HuH-7 (cell line): ENCODE measurements at places on chromosomes 12 and 14.

DNA sequence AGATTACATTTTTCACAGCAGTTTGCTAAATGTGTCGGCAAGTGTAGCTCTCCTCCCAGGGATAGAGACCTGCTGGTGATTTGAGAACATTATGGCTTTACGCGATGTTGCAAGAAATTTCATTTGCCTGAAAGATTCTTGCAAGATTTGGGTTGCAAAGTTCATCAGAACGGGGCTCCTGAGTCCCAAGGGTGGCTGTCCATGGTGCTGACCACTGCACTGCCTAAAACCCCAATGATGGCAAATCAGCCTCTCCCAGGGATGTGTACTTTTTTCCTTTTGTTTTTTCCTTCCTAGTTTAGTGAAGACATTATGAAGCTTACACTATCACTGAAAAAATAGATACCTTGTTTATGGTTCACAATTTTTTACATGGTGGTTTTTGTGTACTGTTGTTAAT, 85.4 kb downstream of the WSCD2 start:
- DNase-seq: peak; percentile 59

DNA sequence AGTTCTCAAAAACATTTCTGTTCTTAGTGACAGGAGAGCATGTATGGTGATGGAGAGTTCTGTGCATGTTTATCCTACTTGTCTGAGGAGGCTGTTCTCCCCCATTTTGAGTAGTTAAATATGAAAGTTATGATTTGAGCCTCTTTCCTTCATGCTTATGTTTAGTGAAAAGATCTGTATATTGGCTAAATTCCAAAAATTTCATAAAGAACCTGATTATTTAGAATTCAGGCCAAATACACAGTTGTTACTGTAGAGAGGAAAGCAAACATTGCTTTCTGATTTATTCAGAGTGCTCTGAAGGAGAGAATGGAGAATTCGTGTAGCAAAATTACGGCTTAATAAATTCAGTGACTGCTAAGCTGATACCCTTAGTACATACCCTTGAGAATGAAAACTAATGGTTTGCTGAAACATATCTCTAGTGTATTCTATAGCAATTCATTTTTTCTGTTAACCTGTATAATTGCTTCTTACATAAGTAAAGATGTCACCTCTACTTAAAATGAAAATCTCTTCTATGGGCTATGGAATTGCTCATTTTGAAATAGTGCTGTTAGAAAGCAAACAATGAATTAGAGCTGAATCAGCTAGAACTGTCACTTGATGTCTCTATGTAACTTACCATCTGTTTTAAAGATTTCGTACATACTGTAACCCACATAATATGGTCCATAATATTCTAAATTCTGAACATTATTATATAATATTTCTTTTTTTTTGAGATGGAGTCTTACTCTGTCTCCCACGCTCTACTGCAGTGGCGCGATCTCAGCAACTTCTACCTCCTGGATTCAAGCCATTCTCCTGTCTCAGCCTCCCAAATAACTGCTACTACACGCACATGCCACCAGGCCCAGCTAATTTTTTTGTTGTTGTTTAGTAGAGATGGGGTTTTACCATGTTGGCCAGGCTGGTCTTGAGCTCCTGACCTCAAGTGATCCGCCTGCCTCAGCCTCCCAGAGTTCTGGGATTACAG, 417.0 kb upstream of the RGS6 start:
- DNase-seq: no peak

- no peak for DNase-seq
Observed at GRCh38 chr12:40192704-40193255, 32.0 kb upstream of the LRRK2 start.

DNA sequence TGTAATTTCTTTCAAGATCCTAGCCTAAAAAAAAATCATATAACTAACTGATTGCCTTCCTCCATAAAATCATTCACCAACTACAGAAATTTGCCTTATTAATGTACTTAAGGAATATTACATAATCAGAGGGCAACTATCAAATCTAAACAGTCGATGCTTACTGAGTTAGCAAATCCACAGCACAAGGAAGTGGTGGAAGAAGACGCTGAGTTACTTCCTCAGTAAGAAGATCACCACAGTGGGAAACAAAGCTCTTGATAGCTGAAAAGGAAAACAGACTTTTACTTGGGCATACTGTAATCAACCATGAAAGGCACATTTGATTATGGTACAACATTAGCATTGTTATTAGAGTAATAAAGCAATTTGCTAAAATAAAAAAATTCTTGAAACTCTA, 48.7 kb downstream of the HEATR5A start:
- DNase-seq: no peak

DNA sequence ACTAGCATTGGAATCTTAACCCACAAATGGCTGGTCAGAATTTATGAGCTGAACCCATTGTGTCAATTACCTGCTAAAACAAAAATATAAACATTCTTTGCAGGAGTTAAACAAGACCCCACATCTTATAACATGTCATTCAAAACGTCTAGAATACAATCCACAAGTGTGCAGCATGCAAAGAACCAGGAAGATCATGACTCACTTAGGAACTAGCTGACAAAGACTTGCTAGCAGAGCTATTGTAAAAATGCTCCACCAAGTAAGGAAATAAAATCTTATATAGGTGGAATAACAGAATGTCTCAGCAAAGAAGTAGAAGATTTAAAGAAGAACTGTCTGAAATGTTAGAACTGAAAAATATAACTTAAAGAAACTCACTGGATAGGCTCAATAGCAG, 26.5 kb upstream of the POC1B start:
- no peak for DNase-seq

DNA sequence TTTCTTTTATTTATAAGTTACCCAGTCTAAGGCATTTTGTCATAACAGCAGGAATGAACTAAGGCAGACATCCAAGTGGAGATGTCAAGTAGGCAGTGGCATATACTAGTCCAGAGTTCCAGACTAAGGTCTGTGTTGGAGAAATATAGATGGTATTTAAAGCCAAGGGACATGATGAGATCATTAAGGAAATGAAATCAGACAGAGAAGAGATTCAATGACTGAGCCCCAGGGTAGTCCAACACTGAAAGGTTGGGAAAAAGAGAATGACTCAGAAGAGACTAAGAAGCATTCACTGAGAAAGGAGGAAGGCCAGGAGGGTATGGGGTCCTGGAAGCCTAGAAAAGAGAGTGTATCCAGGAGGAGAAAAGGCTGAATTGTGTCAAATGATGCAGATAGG, 442.2 kb upstream of the CCDC196 start:
- no peak for DNase-seq

GRCh38 chr12:100485983-100486382, 12.3 kb downstream of the NR1H4 start:
- DNase-seq: no peak

DNA sequence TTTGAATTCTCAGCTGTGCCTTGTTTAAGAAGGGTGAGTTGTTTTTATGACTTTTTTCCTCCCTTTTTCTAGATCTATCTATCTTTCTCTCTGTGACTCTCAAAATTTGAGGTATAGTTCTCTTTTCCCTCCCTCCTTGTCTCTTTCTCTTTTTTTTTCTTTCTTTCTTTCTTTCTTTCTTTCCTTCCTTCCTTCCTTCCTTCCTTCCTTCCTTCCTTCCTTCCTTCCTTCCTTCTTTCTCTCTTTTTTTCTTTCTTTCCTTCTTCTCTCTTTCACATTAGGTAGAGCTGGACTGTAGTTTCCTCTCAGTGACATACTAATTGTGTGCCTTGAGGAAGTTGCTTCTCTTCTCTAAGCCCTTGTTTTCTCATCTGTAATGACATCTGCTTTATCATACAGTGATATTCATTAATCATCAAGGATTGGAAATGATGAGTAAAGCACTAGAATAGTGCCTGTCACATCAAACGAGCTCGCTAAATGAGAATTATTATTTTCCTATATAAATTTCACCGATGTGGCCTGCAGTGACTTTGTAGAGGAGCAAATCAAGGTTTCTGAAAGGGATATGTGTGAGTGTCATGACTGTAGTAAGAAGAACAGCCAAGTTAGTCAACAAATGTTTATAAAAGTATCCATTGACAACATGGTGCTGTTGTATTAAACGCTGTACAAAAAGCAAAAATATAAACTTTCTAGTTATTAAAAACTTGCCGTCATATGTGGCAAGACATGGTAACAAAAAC, 78.9 kb upstream of the SLC38A2 start:
- no peak for DNase-seq

DNA sequence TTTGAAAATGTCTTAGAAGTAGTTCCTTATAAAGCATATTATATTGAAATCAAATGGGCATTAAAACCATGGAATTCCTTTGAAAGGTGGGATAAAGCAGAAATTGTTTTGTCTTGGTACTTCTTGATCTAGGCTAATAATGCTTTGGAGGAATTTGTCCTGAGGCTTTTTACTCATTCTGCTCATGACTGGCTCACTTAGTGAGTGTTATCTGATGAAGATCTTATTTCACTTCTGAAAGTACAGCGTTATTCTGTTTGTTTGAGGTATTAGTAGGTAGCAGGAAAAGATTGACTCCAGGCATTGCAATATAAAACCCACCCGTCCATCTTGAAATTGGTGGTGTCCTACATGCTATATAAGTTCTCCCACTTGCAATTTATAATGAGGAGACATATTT, 5.5 kb downstream of the C12orf71 start:
- no peak for DNase-seq

DNA sequence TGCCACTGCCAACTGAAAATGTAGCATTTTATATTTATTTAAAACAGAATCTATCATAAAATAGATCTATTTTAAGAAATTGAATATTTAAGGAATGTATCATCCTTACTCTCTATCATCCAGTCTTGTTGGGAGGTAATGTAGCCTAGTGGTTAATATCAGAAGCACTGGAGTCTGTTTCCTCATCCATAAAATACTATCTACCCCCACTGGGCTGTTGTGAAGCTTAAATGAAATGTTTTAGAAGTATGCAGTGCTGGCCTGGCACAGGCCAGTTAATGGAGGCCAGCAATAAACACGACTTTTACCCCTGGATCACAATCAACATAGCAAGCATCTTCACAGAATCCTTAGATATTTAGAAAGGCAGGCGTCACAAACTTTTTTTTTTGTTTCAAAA, 188.0 kb downstream of the CAND1 start:
- DNase-seq: no peak

GRCh38 chr14:101150039-101150610, 246.6 kb upstream of the RTL1 start:
- no peak for DNase-seq

- no peak for DNase-seq
Observed at GRCh38 chr14:98077176-98077575, 1194.8 kb downstream of the BCL11B start.

DNA sequence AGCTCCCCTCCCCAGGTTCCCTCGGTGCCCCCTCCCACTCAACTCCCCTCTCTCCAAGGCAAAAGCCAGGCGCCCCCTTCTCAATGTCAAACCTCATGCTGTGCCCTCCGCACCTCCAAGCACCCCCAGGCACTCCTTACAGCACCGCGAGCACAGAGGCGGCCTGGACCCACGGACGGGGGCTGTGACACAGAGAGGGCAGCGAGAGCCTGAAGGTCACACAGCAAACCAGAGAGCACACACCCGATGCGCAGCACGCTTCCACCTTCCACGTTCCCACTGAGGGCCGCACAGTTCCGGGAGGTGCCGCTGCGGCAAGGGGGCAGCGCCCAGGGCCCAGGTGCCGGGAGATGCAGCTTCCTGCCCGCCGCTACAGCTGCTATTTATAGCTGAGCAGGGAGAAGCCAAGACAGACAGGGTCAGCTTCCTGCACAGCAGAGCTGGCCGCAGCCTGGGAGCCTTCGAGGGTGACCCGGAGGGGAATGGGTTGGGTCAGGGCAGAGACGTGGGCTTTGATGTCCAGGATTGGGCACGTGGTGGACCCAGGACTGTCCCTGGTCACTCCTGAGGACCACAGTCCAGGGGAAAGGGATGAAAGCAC, 12.9 kb downstream of the NCOR2 start:
- DNase-seq: no peak

GRCh38 chr12:6962285-6963015, 8.0 kb downstream of the PHB2 start:
- no peak for DNase-seq

DNA sequence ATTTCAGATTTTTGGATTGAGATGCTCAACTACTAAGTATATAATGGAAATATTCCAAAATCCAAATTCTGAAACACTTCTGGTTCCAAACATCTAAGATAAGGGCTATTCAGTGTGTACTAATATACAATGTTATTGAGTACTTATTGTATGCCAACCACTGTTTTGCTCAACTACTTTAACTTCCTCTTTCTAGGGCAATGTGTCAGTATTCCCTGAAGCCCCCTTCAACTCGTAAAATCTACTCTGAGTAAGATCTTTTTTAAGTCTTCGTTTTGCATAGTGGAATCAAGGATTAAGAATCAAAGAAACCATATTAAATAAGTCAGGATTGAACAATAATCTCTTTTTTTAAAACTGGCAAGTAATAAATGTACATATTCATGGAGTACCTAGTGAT, 45.5 kb downstream of the SPATA7 start:
- no peak for DNase-seq

GRCh38 chr12:13142747-13143146, 39.3 kb upstream of the GSG1 start:
- no peak for DNase-seq

- no peak for DNase-seq
Observed at GRCh38 chr12:69024907-69025306, 91.9 kb upstream of the CPM start.

- DNase-seq: no peak
Observed at GRCh38 chr14:91419044-91419397, 1.4 kb upstream of the CCDC88C start.

GRCh38 chr12:121059031-121059898, 20.2 kb upstream of the OASL start:
- no peak for DNase-seq

- DNase-seq: no peak
Observed at GRCh38 chr14:65206448-65207096, 104.3 kb upstream of the MAX start.

- DNase-seq: no peak
Observed at GRCh38 chr12:113467142-113467501, 4.5 kb downstream of the LHX5 start.

- no peak for DNase-seq
Observed at GRCh38 chr12:112616469-112617152, 174.9 kb upstream of the RPH3A start.

DNA sequence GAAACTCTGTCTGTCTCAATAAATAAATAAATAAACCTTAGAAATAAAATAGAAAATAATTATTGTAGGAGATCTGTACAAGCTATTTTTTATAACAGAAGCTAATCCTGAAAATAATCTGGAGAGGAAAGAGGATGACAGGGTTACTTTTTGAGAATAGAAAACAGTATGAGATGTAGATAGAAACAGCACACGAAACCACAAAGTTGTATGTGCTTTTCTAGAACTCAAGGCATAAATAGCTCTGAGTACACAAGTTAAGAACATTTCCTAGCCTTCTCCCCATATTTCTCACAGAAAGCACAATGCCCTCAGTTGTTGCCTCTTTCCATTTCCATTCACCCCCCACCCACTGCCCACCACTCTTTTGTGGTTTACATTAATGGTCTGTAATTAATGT, 35.7 kb downstream of the SLC38A4 start:
- no peak for DNase-seq

GRCh38 chr12:114408886-114409851, 3.2 kb upstream of the TBX5 start:
- DNase-seq: no peak

DNA sequence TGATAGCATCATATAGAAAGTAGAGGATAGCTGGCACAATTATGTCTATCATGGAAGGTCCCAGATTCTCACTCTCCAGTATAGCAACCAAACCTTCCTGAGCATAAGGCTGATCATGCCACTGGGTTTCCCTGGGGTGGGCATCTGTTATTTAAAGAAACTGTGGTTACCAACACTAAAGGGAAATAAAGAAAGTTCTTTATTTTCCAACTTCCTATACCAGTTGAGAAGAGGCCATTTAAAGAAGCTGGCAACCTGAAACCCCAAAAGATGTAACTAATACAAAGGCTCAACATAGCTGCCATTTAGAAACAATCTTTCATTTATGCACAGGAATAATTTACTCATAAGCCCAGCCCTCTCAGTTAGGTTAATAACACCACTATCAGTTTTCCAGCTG, 3.1 kb downstream of the BCAT1 start:
- DNase-seq: no peak
